ENCODE measurements at places on chromosomes 13 and 19.

DNA sequence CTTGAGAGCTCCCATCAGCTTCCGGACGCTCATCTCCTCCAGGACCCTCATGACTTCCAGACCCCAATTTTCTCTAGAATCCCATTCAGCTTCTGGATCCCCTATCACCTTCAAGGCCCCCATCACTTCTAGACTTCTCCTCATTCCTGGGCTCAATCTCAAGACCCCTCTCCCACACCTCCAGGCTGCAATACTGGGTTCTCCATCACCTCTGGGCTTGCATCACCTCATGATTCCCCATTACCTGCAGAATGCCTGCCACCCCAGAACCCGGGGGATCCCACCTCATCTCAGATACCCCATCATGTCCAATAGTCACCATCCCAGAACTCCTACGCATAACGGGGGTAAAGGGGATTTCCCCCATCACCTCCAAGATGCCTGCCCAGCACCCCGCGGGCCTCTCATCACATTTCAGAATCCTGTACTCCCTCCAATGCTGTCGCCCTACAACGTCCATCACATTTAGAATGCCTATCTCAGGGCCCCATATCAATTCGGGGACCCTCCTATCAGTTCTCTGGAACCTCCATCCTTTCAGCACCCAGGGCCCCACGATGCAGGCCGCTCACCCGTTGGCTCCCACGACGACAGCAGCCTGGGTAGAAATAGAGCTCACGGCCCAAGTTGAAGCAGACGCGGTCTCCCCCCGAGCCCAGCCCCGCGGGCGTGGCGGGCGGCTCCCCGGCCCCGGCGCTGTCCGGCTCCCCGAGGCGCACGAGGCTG, 738 bp downstream of the DMWD start:
- no peak for DNase-seq

DNA sequence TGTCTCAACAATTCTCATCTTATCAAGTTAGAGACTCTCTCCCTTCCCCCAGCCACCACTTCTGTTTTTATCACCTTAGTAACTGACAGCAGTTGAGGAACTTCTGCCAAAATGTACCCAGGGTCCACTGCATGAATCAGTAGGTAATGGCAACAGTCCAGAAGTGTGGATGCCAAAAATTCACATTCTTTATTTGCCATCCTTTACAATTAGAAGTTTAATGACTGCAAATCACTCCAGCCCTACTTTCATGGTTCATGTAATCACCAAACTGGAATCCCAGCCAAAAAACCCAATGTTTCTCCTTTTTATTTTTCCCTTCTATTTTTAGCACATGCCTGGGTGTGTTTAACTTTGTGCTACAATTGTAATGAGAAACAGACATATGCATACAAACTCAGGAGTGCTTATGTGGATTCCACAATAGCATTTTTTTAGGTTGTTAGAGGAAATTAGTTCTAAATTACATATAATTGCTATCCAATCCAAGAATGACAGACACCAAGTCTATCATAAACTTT, 243.5 kb downstream of the RGCC start:
- no peak for DNase-seq

GRCh38 chr19:13029893-13030292, 34.6 kb downstream of the NFIX start:
- DNase-seq, result no peak

- no peak for DNase-seq
These were observed 22.4 kb downstream of the CACNG6 start for GRCh38 chr19:54013866-54014265.

DNA sequence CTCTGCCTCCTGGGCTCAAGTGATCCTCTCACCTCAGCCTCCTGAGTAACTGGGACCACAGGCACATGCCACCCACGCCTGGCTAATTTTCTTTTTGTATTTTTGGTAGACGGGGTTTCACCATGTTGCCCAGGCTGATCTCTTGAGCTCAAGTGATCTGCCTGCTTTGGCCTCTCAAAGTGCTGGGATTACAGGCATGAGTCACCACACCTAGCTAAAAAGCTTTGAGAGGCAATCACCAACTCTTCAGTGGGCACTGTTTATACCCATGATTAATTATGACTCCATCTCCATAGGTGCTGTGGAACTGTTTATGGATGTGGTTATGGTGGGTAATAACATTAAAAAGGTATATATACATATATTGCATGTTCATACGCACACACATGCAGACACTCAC, 7.5 kb upstream of the RBM26 start:
- DNase-seq, result no peak

DNA sequence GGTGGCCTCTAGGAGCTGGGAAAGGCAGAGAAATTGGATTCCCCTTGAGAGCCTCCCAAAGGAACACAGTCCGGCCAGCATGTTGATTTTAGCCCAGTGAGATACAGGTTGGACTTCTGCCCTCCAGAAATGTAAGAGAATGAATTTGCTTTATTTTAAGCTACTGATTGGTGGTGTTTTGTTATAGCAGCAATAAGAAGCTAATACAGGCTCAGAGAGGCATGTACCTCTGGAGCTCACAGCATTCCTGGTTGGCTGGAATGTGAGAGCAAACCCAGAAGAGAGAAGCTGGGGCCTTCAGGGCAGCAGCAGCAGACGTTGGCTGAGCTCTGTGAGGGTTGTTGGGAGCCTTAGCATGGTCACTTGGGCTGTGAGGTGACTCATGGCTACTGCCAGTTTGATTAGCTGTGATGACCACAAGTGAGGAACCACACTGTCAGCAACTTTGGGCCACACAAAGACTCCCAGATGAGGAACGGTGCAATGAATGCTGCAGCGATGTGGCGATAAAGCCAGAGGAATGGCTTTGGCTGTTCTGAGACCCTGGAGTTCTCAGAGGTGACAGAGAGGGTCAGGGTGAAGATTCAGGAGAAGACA, 80.1 kb downstream of the CYSLTR2 start:
- DNase-seq, result no peak

GRCh38 chr13:31949486-31949885, 82.1 kb upstream of the FRY start:
- DNase-seq, result no peak

DNA sequence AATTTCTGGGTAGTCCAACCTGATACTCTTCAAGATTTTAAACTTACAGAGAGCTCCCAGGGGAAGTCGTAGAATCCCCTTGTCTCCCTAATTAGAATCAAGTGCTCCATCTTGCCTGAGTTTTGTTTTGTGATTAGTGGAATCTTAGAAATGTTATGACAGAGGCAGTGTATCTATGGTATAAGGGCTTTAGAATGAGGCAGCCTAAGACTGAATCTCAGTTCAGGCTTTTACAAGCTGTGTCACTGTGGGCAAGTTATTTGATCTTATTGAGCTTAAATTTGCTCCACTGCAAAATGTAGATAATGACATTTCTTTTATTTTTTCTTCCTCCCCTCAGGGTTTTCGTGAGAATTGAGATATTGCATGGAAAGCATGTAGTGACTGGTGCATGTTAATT, 215.5 kb downstream of the POSTN start:
- DNase-seq, result no peak

- no peak for DNase-seq
These were observed 351.1 kb downstream of the DCT start for GRCh38 chr13:94128430-94128829.

DNA sequence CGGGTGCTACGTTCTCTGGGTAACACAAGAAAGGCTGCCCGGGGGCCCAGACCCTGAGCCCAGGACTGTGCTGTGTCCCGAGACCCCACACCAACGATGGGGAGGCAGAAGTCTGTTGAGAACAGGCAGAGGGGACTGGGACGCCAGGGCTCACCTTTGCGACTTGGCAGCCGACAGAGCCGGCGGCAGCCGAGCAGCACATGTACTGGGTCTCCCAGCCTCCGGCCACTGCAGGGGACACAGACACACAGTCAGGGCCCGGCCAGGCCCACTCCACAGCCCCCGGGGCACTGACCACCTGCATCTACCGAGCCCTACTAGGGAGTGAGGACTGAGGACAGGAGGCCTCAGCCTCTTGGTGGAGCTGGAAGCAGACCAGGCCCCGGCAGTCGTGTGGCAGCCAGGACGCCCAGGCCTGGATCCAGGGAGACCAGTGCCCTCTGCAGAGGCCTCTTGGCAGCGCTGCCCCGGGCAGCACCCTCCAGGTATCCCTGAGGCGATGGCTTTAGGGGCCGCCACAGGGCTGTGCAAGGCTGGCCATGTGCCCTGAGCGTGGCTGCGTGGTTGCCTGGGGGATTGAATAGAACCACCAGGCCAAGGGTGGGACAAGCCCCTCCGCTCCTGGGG, 5.6 kb upstream of the ATP8B3 start:
- DNase-seq, result no peak

DNA sequence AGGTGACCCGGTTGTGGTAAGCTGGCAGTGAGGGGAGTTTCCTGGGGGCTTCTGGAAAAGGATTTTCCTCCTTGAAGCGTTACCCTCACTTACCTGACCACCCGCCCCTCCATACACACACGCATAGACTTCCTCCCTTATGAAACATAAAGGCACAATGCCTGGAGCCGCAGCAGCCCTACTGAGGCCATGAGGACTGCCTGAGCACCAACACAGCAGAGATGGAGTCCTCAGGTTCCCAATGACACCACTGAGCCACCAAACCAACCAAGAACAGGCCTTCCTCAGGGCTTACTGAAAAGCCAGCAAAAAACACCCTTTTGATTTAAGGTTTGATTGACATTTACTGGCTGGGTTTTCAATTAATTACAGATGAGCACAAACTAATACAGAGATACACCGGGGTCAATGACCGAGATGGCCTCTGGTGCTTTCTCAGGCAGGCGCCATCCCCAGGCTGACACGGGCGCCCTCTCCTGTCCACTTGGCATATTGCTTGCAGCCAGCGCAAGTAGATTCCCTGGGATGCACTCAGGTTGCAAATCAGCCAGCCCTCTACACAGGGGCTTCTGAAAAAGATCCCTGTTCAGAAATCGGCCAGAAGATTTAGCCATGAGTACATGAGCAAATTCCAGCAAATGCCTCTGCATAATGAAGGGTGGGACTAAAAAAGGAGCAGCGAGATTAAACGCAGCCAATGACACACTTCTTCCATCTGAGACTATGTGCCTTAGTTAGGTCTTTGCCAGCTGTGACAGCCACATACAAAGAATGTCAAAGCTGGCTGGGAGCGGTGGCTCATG, 14.8 kb downstream of the OPA3 start:
- DNase-seq, result peak; percentile 45

GRCh38 chr13:30978981-30979956, 46.8 kb downstream of the TEX26 start:
- DNase-seq, result no peak

DNA sequence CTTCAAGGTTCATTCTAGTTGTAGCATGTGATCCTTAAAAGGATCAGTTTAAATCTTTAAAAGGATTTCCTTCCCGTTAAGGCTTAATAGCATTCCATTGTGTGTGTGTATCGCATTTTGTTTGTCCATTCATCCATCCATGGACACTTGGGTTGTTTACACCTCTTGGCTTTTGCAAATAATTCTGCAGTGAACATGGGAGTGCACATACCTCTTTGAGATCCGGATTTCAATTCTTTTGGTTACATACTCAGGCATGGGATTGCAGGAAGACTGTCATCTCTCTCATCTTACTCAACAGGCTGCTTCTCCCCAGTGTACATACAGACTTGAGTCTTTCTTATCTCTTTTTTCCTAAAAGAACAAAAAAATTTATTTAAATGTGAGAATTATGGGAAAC, 1.2 kb downstream of the RNF113B start:
- DNase-seq, result no peak

DNA sequence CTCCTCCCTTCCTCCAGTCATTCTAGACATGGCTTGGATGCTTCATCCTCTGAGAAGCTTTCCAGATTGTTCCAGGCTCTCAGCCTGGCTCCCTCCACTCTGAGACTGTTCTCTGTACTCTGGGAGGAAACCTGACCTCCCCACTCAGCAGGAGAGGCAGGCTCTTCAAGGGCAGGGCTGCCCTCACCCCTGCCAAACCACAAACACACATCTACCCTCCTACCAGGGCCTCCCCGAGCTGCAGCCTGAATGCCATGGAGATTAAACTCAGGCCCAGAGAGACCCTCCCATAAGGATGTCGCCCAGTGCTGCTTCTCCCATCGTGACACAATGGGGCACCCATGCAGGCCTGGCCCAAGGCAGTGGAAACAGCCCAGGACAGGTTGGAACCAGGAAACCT, 16.2 kb downstream of the NUMBL start:
- no peak for DNase-seq

DNA sequence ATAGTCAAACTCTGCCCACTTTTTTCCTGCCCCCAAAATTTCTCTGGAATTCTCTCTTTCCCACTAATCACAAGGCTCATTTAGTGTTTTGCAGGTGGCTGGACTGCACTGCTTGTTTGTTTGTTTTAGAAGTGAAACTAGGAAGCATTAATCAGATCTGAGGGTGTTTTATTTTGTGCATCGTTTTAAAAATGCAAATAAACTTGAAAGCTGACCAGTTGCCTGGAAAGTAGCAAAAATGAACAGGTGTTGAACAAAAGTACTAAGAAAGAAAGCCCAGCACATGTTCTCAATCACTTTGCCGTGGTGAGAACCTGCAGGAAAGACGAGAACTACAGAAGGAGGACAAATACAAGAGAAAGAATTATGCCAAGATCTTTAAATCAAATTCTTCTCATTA, 365.5 kb downstream of the PCDH9 start:
- no peak for DNase-seq

GRCh38 chr13:113820813-113821651, 42.8 kb downstream of the GAS6 start:
- no peak for DNase-seq

DNA sequence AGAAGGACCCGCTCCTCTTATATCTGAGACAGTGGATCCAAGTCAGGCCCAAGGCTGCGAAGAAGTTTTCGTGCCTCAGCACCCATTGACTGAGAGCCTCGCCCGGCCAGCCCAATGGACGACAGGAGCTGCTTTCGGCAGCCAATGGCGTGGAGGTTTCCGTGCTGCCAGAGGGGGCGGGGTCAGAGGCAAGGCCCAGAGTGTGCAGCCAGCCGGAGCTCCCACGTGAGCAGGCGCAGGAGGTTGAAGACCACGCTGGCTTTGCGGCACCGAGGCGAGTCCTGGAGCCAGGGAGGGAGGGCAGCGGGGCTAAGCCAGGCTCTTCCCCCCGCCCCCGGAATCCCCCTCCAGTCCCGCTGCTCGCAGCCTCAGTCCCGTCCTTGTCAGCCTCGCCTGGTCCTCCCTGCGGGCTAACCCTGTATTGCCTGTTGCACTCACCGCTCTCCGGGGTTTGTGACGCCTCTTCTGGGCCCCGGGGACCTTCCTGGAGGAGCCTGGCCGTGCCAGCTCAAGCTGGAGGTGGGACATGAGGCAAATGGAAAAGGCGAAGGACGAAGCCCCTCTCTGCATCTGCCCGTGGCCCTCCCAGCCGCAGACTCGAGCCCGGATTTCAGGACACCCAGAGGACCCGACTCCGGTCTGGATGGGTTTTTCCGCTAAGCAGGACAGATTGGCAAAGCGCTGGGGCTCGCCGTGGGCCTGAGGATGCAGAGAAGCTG, 1.5 kb downstream of the IFNL4 start:
- no peak for DNase-seq

DNA sequence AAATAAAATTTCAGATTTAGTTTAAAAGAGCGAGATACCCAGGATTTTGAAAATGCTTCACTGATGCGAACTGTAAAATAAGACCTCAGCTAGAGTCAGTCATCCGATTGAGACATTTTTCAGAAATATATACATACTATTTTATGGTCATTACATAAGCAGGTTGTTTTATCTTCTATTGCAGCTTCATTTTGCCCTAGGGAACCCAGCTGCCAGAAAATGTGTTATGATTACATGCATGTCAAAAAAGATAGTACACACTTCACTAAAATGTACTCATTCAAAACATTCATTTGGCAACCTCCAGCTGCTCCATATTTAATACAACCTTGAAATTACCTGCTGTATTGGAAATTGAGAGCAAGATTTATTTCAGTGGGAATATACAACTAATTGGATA, 483.8 kb upstream of the SLITRK6 start:
- no peak for DNase-seq
